ENCODE measurements at places on chromosomes 3 and 15.

GRCh38 chr3:46065294-46065705 is 38.0 kb upstream of the XCR1 start:
- peak; percentile 51 for DNase-seq

DNA sequence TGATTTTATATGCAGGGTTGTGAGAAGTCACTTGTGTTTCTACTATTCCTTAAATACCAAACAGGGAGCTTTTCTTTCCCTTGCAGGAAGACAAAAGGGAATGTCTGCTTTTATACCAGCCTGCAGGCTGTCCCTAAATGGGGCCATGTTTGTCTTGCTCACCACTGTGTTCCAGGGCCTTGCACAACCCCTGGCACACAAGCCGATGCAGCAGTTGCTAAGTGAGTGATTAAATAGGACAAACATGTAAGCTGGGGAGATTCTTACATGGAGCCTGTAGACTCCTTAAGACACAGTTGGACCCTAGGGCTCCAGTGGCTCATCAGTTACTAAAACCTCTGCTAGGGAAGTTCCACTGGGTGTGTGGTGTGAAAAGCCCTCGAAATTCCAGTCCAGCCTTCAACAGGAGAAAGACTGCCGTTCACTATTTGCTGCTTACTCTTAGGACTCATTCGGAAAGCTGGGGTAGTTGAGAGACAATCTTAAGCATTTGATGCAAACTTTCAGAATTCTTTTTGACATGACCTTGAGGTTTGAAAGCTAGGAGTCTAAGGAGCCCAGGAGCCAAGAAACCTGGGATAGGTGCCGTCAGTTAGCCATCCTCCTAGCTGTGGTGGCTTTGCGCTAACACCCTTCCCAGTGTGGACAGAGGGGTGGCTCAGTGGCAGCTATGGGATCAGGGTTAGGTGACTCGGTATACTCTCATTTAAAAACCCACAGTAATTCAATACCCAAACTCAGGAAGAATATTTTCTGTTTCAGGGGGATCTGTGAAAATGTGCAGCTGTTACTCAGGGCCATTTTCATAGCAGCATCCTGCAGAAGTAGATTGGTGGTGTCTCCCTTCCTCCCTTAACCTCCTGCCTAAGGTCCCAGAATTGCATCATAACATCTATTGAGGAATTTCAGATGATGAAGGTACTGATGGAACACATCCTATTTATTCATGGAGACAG is 39.1 kb downstream of the SYNM start:
- DNase-seq: no peak

DNA sequence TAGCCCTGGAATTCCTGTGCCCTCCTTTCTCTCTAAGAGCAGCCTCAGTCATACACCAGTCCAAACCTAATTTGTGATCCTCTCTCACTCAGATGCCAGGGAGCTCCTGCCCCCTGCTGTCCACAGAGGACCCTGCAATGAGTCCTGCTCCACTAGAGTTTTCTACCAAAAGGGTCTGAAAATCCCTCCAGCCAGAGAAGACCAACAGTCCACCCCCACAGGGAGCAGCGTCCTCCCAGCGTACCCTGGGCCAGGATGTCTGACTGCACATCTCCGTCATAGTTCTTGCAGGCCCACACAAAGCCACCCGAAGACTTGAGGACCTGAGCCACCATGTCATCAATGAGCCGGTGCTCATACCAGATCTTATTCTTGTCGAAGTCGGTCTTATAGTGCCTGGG is 15.4 kb downstream of the IDH2 start:
- no peak for DNase-seq

GRCh38 chr15:99984491-99985243 is 251.4 kb upstream of the LYSMD4 start:
- DNase-seq: no peak

DNA sequence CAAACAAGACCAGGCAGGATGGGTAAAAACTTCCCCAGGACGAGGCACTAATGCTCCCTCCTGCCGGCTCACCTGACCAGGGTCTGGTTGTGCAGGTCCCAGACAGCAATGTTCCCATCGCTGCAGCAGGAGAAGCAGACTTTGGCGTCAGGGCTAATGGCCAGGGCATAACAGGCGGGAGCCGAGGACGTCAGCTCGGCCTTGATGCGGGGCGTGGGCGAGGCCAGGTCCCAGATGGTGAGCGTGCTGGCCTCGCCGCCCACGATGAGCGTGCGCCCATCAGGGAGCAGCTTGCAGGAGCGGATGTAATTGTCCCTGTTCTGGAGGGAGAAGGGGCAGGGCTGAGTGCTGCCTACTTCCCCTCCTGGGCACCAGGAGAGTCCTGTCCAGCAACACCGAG is 43.4 kb downstream of the TLE3 start:
- DNase-seq: no peak

DNA sequence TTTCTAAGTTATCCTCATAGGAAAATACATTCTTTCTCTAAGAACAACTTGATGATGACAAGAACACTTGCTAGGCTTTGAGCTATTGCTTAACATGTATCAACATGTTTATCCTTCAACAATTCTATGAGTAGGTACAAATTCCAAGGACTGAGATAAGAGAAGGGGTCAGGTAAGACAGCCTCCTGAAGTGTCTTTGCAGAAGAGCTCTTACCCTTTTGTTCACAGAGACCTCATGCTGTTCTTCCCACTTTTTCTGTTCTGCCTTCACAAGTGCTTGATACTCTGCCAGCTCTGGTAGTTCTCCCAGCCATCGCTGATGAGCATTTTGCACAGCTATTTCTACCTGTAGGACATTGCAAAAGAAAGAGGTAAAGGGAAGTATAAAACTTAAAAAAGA is 50.9 kb downstream of the CEP152 start:
- DNase-seq: no peak

DNA sequence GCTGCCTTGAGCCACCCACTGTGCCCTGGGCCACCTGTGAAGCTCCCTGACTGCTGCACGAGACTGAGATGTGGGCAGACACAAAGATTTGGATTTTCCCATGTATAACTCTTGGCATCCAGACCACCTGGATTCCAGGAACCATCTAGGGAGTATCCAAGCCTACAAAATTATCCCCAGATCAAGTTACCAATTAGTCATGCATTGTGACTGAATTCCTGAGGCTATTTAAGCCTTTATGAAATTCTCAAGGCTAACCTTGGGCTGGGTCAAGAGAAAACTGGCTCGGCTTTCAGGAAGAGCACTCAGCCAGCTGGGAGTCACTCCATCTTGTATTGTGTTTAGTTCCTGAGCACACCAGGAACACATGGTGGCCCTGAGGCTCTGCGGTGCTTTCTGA is 13.3 kb upstream of the ATP13A5 start:
- no peak for DNase-seq

- DNase-seq: no peak
Measured at GRCh38 chr3:156397534-156397933, 157.4 kb downstream of the SSR3 start.

DNA sequence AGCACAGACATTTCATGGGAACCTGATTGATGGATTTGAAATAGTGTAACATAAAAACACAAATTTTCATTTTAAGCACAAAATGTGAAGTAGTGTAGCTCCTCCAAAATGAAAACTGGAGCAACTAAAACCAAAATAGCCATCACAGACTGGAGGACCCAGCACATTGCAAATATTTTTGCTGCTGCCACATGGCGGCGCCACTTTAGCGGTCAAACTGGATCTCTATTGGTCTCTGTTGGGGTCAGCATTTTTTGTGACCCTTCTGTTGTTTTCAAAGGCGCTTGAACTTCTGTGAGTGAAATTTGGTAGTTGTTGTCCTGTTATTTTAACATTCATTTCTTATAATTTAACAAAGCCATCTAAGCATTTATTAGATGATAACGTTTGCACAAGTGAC is 259.9 kb downstream of the IL20RB start:
- DNase-seq: no peak

- DNase-seq: no peak
Measured at GRCh38 chr15:80588801-80589200, 106.3 kb upstream of the ABHD17C start.

GRCh38 chr3:98026425-98027084 is 8.6 kb downstream of the GABRR3 start:
- DNase-seq: no peak

DNA sequence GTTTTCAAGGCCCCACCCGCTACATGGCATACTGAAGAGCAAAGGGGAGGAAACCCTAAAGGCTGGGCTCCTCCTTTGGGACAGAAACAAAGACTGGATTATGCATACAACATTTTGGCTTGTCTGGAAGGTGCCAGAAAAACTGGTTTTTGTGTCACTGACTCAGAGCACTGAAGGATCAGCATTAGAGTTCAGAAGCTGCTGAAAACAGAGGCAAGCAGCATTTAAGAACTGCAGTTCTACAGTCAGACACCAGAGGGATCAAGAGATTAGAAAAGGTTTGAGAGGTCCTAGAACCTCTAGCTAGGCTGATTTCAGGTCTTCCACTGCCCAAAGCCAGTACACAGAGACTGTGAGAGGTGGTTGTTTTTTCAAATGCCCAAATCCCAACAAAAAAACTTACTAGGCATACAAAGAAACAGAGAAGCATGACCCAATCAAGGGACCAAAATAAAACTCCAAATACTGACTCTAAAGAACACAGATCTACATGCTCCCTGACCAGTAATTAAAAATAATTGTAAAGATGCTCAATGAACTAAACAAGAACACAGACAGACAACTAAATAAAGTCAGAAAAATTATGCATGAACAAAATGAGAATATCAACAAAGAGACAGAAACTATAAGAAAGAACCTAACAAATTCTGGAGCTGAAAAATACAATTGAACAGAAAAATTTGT is 91.2 kb downstream of the SENP2 start:
- no peak for DNase-seq

- no peak for DNase-seq
Measured at GRCh38 chr15:91776104-91776503, 77.4 kb upstream of the SLCO3A1 start.

DNA sequence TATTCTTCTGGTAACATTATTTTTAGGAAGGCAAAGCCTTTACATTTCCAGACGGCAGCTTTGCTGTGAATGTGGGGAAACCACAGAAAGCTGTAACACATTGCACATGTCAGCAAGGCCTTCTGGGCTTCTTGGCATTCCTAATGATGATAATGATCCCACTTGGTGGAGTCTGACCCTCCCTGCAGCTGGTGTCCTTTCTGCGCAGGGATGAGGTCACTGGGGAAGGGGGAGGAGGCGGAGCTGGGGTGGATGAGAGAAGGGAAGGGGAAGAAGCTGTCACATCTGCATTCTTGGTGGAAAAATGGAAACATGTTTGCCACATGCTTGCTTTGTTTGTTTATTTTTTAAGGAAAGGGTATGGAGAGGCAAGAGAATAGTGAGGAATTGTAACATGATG is 68.6 kb downstream of the FILIP1L start:
- DNase-seq: no peak

DNA sequence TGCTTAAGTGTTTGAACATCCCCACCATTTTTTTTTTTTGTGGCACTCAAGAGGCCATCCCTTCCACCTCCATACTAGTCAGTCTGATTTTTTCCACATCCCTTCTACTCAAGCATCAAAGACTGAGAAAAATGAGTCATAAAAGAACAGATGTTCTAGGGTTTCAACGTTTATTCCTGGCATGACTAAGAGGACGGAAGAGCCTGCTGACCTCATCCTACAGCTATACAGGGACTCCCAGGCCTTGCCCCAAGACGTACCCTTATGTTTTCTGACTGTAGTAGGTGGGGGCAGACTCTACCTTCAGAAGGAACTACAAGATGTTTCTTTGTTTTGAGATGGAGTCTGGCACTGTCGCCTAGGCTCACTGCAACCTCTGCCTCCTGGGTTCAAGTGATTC is 3.3 kb upstream of the ITPKA start:
- DNase-seq: no peak

DNA sequence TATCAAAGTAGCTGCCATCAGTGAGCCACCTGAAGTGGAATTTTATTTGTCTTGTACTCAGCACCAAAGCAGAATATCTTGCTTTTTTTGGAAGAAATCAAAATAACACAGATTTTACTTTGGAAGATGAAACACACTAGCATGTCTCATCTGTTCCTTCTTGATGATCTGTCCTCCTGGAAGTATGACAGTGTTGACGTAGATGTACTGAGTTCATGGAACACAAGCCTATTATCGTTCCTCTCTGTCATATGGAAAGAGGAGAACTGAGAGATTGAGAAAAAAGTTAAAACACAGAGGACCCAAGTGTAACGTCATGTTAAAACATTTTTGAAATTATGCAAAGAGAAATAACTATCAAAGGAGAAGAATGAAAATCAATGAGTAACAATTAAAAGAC is 340.2 kb downstream of the ROBO2 start:
- no peak for DNase-seq

DNA sequence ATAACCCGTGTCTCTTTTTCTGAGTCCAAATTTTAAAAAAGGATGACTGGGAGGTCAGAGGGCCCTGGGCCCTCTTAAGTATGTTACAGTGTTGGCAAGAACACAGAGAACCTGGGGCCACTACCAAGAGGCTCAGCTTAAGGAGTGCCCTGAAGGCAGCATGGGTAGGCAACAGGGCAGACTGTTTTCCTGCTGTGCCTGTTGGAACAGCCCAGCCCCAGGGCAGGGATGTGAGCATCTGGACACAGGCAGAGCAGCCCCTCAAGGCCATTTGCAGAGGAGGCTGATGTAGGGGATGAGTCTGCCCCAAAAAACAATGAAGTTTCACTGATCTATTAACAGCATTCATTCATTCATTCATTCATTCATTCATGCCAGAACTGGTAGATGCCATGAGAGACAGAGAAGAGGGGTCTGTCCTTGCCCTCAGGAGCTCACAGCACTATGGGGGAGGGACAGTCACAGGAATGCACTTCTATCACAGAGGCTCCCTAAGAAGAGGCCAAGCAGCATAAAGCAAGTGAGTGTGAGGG is 2.2 kb upstream of the LTF start:
- no peak for DNase-seq

DNA sequence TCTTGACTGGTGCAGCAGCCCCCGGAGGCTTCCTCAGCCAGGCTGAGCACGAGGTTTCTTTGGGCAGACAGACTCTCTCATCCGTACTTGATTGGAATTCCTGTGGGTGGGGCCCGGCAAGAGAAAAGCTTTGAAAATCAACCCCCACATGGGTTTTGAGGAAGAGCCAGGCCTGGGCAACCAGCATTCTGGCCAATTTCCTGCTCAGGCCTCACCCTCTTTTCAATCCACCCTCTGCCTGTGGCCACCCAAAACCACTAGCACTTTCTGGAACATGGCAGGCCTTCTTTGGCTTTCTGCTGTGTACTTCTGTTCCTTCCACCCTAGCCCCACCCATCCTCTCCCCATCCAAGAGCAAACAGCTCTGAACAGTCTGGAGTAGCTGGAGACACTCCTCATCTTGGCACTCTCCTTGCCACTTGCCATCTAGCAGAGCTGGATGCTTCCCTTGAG is 5.9 kb downstream of the MYO5C start:
- no peak for DNase-seq

GRCh38 chr3:188505151-188505550 is 351.2 kb downstream of the LPP start:
- no peak for DNase-seq

DNA sequence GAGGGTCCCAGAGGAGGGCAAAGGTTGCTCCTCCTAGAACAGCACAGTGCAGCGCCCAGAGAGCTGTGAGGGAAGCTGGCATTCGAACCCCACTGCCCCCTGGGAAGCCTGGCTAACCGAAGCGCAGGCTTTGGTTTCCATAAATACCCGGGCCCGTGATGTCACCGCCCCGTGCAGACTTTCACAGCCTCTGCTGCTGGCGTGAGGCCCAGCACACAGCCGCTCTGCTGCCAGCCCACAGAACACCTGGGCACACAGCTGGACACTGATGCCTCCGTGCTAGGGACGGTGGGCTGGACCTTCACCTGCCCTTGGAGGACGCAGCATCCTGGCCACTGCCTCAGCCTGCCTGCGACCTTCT is 1.0 kb downstream of the IQSEC1 start:
- DNase-seq: no peak
